ENCODE measurements at places on chromosomes 6 and 20.
A peak's percentile ranks its signal among the peaks of the same experiment; 100 is the strongest.

DNA sequence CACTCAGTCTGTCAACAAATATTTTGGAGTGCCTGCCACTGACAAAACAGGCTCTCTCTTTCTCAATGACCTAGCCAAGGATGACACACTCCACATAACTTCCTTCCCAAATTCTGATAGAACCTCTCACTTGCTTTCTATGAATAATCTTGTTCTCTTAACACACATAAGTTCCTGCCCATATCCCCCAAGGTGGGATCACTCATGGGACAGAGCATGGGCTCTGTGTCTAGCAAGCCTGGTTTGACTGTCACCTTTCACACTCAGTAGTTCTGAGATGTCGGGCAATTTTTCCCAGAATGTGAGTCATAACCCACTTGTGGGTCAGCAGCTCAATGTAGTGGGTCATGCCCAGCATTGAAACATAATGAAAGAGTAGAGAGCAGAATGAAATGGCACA, 78.1 kb downstream of the LRFN2 start:
- DNase-seq: no peak

GRCh38 chr6:104068281-104068680, 791.4 kb downstream of the HACE1 start:
- no peak for DNase-seq

DNA sequence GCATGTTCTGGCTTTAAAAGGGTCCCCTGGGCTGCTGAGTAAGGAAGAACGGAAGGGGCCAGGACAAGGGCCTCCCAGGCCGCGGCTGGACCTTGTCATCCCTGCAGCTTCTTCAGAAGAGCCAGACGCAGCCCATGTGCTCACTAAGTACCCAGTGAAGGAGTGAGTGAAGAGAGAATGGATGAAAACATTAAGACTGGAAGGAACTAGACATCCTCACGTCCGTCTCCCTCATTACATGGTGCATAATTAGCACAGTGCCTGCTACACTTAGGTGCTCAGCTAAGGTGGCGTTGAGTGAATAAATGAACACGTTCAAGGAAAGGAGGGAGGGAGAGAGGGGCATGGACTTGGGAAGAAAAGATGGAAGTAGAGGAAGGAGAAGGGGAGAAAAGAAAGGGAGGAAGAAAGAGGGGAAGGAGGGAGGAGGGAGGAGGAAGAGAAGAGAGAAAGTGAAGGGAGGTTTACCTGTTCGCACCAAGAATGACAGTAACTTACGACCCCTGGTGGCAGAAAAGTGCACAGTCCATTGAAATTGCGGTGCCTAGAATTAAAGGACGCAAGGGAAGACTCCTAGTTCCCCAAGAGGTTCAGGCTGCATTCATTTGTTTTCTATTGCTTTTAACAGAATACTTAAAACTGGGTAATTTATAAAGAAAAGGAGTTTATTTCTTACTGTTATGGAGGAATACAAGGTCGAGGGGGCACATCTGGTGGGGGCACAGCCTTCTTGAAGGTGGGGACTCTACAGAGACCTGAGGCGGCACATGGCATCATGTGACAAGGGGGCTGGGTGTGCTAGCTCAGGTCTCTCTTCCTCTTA, 8.0 kb downstream of the TP53RK start:
- no peak for DNase-seq

- no peak for DNase-seq
Observed at GRCh38 chr6:4489538-4489937, 286.7 kb upstream of the CDYL start.

- no peak for DNase-seq
Observed at GRCh38 chr6:17280552-17281090, 540 bp upstream of the RBM24 start.

- no peak for DNase-seq
Observed at GRCh38 chr6:42378125-42378524, 73.6 kb downstream of the TRERF1 start.

- no peak for DNase-seq
Observed at GRCh38 chr6:16404456-16404855, 166.1 kb downstream of the GMPR start.

DNA sequence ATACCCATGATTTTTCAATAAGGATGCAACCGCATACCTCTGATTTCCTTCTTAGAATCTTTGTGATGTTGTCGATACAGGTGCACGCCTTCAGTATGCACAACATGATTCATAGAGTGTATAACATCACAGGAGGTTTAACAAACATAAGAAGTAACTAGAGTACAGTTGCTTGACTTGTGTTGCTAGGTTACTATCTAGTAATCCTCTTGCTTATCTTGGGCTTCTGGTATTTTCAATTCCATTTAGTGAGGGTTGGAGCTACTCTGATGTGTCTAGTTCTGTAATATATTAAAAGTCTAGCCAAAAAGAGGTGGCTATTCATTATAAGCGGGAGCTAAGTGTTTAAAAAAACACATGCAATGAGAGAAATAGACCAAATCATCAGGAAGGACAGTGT, 85.5 kb upstream of the TENT5A start:
- DNase-seq: no peak

- no peak for DNase-seq
Observed at GRCh38 chr6:44667668-44668390, 280.3 kb downstream of the CDC5L start.

DNA sequence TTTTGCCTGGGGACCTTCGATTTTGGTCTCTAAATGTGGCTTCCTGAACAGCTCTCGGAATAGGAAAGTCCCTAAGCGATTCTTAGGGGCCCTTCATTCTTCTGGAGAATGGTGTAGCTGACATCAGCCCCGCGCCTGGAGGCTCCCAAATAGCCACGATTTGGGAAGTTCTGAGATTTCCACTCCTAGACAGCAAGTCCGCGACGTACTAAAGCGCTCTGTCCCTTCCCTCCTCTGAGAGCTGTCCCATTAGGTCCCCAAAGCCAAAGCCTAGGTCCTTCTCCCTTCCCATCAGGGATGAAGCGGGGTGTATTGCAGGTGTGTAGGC, 756 bp downstream of the MOXD1 start:
- no peak for DNase-seq

- DNase-seq: no peak
Observed at GRCh38 chr6:117619178-117619577, 16.9 kb upstream of the GOPC start.

DNA sequence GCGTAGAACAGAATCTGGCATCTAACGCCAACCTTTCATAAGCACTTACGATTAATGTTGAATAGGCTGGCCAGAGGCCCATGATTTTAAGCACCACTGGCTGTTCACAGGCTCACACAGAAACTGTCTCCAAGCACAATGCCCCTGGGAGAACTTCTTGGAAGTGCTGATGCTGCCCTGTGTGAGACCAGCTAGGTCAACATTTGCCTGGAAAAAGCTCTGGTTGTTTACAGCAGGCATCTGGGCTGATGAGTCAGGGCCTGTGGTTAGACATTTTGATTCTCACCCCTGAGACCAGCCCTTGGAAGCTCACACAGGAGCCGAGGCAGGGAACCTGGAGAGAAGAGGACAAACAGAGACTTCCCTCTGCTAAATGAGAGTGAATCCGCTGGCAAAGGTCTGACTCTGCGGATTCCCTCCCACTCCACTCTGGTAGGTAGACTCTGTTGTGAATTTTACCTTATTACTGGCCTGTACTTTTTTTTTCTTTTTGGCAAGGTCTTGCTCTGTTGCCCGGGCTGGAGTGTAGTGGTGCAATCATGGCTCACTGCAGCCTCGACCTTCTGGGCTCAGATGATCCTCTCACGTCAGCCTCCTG, 6.8 kb upstream of the SULF2 start:
- DNase-seq: no peak

DNA sequence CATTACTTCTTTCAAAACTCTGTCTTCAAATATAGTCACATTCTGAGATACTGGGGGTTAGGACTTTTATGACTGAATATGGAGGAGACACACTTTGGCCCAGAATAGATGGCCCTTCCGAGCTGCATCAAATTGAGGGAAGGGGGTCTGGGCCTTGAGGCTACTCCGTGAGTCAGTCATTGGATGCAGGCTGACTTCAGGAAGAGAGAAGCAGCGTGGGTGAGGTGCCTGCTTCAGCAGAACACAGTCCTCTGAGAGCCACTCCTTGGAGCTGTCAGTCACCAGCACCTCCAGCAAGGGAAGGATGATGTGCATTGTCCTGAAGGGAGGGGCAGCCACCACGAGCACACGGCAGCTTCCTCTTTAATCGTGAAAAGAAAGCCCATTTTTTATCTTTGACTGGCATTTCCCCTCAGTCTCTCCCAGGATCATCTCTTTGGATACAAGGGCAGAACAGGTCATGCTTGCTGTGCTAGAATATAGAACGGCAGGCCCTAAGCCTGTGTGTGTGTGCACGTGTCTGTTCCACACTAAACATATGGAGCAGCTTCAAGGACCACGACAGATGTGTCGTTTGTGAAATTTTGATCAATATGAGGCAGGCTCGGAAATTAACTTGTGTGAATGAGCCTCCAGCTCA, 721.6 kb downstream of the KIF16B start:
- DNase-seq: no peak

- peak; percentile 63 for DNase-seq
Observed at GRCh38 chr6:29631860-29632731, 887 bp downstream of the GABBR1 start.

DNA sequence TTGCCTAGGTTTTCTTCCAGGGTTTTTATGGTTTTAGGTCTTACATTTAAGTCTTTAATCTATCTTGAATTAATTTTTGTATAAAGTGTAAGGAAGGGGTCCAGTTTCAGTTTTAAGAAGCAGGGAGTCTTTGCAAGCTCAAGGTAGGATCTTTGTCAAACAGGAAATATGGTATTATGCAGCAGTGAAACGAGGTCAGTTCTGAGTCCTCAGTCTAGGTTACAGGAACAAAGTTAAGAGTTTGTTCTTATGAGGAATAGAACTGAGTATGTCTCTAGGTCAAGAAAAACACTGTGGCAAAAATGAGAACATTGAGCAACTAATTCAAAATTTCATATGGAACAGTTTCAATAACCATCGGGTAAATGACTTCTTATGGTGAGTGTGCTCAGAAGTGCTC, 63.6 kb downstream of the GCLC start:
- no peak for DNase-seq

GRCh38 chr6:25442898-25443297, 163.7 kb downstream of the CARMIL1 start:
- no peak for DNase-seq
